ENCODE measurements at places on chromosomes 4 and X.

DNA sequence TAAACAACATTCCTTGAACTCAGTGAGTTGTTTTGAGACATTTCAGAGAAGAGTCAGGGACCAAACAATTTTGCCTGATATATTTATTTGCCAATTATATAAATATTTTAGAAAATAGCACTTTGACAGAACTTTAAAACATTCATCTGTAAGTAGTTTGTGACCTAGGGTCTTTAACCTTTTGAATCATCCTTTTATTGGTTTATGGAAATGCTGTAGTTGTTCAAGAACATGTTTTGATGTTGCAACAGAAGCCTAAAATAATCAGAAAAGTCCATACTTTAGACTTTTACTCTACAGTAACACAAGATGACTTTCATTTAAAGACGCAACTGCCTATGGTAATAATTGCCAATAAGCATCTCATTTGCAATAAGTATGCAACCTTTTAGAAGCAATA is 43.0 kb downstream of the CXCL1 start:
- DNase-seq: no peak

DNA sequence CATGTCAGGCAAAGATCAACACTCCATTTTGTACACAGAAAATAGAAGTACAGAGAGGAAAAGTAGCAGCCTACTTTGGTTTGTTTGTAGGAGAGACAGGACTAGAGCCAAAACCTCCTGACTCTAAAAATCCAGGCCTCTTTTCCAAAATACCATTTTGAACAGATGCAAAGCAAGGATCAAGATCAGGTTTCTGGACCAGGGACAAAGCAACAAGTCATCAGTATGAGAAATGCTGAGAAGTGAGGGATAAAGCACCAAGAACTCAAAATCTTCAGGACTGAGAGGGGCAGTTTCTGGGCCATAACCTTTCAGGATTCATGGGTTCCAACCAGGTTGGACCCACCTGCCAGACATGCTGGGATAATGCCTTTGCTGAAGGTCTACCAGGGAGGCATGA is 36.6 kb upstream of the MBTPS2 start:
- DNase-seq: no peak

DNA sequence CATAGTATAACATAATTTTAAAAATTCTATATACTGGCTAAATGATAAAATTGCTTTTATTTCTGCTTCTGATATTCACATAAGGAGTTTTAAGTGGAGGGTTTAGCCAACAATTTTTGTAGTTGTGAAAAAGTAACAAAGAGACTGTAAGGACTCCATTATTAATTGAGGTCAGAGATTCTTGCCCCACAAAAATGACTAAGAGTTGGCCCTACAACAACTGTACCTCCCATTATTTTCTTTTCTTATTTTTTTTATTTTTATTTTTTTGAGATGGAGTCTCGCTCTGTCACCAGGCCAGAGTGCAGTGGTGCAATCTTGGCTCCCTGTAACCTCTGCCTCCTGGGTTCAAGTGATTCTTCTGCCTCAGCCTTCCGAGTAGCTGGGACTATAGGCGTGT is 9.4 kb upstream of the ADH1B start:
- DNase-seq: no peak

GRCh38 chr4:185870366-185870765 is 58.4 kb upstream of the SORBS2 start:
- no peak for DNase-seq

DNA sequence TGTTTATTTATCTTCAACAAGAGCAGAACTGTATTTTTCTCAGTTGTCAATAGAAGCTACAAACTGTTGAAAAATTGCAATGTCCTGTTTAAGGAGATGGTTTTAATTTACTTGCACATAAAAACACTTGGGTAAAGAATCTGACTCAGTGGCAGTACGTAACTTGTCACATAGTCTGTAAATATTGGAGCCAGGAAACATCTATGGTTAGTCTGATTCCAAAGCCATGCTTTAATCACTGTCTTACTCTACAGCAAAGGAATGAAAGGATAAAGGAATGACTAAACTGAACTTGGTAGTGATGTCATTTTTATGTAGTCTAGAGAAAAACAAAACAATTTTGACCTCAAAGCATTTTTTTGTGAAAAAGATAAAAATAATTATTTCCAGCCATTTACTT is 537.2 kb downstream of the STIM2 start:
- DNase-seq: no peak

DNA sequence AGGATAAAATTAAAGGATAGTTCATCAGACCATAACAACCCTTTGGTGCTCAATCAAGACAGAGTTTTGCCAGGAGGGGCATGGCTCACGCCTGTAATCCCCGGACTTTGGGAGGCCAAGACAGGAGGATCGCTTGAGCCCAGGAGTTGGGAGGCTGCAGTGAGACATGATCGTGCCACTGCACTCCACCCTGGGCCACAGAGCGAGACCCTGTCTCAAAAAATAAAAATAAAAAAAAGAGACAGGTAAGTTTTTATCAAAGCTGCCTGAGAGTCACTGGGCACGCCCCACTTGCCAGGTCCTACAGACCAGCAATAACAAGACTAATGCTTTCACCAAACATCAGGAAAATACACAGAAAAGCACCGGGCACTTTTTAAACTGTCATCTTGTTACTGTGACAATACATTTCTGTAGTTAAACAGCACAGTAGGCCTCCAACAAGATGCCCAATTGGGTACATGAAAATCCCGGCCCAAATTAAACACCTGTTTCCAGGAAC is 765 bp downstream of the CFAP97 start:
- no peak for DNase-seq

- DNase-seq: no peak
These were observed 241.9 kb downstream of the ANTXR2 start for GRCh38 chr4:79831119-79831528.

GRCh38 chrX:124507246-124507645 is 160.9 kb downstream of the SH2D1A start:
- no peak for DNase-seq

- no peak for DNase-seq
These were observed 618 bp upstream of the FOXO4 start for GRCh38 chrX:71095033-71095432.

DNA sequence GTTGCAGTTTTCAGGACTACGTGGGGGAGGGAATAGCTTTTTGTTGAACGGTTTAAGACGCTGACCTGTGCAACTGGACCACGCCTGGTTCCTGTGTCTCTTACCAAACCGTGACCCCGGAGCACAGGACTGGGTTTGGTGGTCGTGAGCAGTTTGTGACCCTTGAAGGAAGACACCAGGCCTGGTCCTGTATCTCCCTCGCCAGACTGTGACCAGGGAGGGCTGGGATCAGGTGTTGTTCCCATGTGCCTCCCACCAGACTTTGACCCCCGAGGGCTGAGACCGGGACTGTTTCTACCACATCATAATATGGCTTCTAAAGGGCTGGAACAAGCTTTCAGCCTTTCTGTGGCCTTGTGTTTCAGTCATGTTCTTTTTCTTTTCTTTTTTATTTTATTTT is 683 bp downstream of the EBP start:
- DNase-seq: no peak

GRCh38 chrX:97594646-97595224 is 711.0 kb downstream of the RPA4 start:
- no peak for DNase-seq

GRCh38 chr4:135354876-135355275 is 1153.3 kb upstream of the PABPC4L start:
- DNase-seq: no peak

- DNase-seq: no peak
These were observed 2.0 kb upstream of the SPP1 start for GRCh38 chr4:87973283-87974169.

DNA sequence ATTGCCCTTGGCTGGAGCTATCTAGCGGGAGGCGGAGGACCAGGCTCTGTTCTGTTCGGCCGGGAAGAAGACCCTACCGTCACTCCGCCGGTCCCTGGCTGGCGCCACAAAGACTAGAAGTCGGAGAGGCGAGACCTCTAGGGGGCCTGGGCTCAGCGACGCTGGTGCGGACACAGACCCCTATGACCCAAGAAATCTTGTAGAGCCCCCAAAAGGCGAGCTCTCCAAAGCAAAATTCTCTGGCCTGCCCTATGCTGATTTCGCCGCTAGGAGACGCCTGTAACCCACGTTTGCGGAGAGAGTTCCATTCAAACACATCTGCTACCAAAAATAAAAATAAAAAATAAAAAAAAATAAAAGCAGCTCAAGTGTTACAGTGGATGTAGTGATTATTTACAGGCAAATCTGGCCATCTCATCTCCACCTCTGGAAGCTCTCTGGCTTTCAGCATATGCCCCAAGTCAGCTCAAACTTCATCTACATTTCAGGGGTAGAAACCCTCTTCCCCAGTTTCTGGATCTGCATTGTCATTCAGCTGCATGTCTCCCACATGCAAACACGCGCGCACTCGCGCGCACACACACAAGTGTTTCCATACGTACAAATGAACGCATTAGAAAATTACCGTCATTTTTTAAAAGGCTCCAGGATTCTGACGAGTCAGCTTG is 2.4 kb upstream of the PCDH10 start:
- DNase-seq: no peak

DNA sequence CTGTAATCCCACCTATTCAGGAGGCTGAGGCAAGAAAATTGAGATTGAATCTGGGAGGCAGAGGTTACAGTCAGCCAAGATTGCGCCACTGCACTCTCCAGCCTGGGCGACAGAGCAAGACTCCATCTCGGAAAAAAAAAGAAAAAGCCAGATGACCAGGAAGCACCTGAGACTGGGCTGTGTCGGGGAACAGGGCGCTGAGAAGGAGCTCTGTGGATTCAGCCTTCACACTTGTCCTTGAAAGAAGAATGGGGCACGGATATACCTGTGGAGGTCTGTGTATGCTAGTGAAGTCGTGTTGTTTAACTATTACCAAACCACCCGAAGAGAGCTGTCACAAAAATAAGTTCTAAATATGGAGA is 39.3 kb upstream of the TADA2B start:
- DNase-seq: no peak

GRCh38 chr4:10500776-10501175 is 43.5 kb upstream of the ZNF518B start:
- no peak for DNase-seq

DNA sequence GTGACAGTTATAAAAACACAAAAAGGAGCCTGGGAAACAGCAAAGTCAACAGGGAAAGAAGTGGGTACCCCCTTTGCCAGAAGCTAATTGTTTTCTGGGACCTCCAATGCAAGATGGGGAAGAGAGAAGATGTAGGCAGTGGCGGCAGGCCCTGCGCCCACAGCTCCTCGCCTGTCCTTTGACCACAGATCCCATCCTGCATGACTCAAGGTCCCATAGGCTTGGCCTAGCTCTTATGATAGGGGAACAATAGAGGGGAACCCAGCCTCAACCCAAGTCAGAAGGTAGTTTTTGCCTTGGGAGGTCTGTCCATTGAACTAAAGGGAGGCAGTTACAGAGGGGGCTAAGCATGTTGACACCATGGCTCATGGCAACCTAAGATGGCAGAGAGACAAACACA is 14.2 kb downstream of the ZMYM3 start:
- DNase-seq: no peak

GRCh38 chrX:55167124-55167803 is 52.9 kb upstream of the PAGE5 start:
- no peak for DNase-seq

DNA sequence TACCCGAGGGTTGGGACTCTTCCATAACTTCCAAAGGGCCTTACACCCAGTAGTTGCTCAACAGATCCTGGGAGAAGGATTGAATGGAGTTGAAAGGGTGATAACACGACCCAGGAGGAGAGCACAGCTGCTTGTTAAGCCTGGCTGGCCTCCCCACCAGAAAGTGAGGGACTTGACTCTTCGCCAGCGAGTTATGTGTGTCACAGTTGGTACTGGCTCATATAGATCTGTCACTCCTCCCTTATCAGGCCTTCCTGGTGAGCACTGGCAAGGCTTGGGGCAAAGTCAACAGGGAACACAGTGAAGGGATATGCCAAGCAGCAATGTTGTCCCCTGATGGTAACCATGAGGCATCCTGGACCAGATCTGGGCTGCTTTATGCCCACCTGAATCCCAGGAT is 35.8 kb downstream of the APLN start:
- DNase-seq: no peak

DNA sequence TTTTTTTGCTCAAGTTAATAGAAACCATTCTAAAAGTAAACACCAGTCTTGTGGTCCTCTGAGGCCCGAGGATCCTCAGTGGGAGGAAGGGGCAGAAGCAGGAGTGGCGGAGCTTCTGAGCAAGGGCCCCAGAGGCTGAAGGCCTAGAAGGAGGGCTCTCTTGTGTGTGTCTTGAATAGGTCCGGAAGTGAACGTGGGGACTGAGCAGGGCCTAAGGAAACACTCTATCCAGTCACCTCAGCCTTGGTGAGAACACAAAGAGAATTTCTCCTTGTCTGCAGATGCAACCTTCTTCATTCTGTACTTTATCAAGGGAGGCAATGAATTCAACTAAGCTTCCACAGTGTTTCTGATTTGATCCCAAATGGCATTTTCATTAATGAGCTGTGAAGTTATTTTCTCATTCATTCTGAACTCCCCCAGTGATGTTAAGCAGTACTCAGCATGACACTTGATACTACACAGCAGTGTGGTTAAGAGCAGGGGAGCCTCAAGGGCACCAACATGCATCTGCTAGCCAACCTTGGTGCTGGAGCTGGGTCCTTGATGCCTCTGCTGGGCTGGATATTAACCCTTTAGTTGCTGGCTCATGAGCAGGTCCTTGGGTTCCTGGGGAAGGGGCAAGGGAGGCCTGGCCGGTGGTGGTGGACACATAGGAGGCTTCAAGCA is 64.7 kb downstream of the RBM47 start:
- no peak for DNase-seq

GRCh38 chrX:17564689-17565409 is 172.4 kb upstream of the SCML1 start:
- DNase-seq: no peak

GRCh38 chr4:102502543-102502818 is 1.3 kb downstream of the NFKB1 start:
- no peak for DNase-seq

DNA sequence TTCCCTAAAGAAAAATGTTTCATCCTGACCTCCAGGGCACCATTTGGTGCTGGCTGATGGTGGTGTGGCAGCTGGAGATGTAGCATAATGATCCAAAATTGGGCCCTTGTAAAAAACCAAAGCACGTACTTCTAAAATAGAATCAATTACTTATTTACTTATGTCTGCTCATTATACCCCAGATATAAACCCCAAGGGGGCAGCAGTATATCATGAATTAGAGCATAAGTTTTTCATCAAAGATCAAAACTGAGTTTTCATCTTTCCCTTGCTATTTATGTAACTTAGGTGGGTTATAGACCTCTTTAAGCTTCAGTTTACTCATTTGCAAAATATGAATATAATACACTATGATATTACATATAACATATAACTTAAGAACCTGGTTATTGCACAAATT is 241.1 kb downstream of the TACR3 start:
- no peak for DNase-seq

- DNase-seq: no peak
These were observed 69.0 kb upstream of the TMEM33 start for GRCh38 chr4:41865981-41866798.

DNA sequence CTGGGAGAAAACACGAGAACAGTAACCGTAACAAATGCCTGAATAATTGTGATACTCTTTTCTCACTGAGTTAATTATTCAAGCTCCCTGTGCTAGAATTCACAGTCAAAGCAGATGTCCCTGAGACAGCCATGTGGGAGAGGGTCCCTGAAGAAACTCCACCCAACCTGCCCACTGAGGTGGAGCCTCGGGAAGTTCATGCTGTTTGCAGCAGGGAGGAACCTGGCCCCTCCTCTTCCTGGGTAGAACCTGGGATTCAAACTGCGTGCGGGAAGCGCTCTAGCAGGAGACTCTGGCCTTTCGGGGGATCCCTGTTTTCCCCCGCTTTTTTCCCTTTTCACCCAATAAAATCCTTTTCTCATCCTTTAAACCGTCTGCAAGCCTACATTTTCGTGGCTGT is 20.2 kb upstream of the RHOH start:
- DNase-seq: no peak

GRCh38 chr4:55578341-55579010 is 13.6 kb downstream of the PDCL2 start:
- no peak for DNase-seq
